ENCODE measurements at places on chromosomes 7 and 10. TPM values are rescaled to one million over a fixed set of nuclear protein-coding genes. Genes with fewer than 3 reads are reported as not detected.

- DNase-seq: no peak
These were observed 34.6 kb upstream of the PFKFB3 start for GRCh38 chr10:6168084-6168483.

GRCh38 chr7:82715344-82715743 lies 271.8 kb upstream of the CACNA2D1 start:
- DNase-seq: no peak

GRCh38 chr10:30494558-30494957 lies 60.6 kb downstream of the MAP3K8 start:
- no peak for DNase-seq

DNA sequence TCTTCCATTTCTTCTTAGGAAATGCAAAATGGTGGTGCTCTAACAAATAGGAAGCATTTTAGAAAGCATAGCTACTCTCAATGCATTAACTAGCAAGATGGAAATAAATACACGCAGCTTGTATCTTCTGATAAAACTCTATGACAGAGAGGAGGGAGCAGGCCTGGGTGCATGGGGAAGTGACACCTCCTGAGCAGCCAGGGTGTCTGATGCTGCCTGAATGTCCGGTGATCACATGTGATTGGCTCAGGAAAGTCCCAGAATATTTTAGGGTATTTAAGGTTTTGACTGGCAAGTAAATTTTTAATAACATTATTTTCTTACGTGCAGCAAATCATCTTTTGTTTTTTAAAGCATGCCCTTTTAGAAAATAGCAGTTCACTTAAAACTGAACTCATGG lies 261.0 kb upstream of the KLF6 start:
- DNase-seq: no peak

OR9A2 gene
- 2.6 TPM for total RNA-seq

DNA sequence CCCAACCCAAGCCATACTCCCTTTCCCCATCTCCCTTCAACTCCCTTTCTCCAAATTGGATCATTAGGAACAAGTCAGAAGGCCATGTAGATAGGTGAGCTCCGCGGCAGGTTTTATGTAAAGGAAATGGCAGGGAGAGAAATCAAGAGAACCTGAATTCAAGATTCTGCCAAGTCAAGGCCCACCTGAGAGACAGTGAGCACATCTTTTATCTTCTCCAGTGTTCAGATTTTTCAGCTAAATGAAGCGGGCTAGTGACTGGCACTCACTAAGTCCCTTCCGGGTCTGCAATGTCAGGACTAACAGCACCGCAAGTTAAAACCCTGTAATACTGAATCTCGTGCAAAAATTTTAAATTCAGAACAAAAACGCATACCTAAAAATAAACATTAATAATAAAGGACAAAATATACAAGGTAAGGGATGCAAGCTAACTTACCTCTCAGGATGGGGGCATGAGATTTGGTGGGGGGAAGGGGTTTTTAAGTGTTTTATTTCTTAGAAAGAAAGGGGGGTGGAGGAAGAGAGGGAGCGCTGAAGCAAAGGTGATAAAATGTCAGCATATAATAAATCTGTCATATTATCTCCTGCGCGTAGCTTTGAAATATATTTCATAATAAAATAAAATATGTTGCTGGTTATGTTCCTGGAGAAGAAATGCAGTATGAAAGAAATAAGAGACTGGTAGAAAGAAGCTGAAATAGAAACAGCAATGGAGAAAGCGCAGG lies 17.6 kb downstream of the TCAF1 start:
- DNase-seq: no peak

GRCh38 chr10:118811675-118812392 lies 57.1 kb upstream of the CACUL1 start:
- DNase-seq: no peak

DNA sequence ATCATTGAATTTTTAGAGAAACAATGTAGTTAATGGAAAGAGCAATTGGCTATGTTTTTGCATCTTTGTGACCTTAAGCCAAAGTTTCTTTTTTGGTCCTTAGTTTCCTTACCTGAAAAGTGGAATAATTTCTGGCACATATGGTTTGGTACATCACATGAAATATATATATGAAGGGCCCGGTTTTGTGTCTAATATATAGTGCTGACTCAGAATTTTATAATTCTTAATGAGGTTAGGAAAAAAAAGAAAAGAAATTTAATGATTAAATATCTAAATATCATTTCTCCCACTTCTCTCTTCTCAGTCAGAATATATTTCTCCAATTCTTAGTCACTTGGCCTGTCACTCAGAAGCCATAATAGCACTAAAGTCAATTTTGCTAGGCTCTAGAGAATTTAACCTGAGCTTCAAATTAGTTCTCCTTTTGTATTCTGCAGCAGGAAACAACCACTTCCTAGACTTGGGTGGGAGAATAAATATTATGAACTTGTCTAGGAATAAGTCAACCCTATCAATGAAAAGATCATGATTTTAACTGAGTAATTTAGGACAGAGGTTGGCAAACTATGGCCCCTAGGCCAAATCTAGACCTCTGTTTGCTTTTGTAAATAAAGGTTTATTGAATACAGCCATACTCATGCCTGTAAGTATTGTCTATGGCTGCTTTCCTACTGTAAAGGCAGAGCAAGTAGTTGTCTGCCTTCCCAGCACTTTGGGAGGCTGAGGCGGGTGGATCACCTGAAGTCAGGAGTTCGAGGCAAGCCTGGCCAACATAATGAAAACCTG lies 34.6 kb downstream of the PPP1R9A start:
- DNase-seq: no peak

DNA sequence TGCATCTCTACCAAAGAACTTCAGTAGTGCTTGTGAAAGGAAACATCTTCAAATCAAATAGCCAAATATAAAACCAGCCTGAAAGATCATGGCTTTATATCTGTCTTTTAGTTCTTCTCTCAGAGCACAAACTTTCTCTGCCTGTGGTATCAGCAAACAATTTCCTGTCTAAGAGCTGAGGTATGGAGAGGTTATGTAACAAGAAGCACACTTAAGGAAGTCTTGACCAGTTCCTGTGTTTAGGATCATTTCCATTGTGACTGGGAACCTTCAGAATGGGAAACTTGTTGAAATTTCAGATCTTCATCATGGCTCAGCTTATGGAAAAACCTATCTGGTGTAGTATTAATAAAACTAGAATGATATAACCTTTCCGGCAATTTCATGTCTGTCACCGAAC lies 148.8 kb downstream of the MBL2 start:
- no peak for DNase-seq

LRRN3 gene
- total RNA-seq: 108 TPM

DNA sequence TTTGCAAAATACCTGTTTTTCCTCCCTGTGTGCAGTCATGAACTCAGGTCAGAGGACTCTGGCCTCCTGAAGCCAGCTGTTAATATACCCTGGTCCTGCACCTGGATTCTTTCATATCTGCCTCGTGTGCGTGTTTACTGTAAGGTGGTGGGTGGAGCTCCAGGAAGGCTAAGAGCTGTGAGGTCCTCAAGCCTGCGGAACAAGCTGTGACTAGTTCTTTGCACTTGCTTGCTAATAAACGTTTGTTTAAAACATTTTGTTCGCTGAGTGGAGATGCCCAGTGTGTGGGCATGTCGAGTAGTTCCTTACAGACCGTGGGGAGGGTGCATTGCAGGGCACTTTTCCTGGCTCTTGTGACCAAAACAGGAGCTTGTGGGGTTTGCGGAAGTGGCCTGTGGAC lies 139.0 kb downstream of the DOCK1 start:
- no peak for DNase-seq

SFMBT2 gene
- 51.0 TPM for total RNA-seq

- DNase-seq: no peak
These were observed 153.9 kb upstream of the PFKP start for GRCh38 chr10:2913474-2913873.

PAX4 gene
- not detected for total RNA-seq

- DNase-seq: no peak
These were observed 122.8 kb downstream of the GALNT17 start for GRCh38 chr7:71254751-71255150.

- DNase-seq: no peak
These were observed 59.3 kb downstream of the ARHGAP22 start for GRCh38 chr10:48545462-48546145.

GRCh38 chr10:49194212-49194920 lies 6.2 kb upstream of the TMEM273 start:
- DNase-seq: no peak

DNA sequence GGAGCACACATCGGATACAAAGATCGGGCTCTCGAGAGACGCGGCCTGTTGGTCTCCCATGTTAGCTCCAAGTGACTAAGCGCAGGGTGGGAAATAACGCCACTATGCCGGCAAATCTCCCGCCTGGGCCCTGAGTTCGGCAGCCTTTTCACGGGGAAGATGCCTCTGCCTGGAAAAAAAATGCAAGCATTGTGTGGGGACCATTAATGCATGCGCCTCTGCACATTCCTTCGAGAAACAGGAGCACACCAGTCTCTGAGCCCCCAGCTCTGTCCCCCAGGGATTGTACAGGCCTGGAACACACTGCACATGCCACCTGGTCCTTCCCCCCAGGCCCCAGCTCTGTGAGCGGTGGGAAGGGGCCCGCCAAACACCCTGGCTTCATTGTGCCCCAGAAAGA lies 44.1 kb downstream of the FBXW4 start:
- no peak for DNase-seq

GHRHR gene
- 4.3 TPM for total RNA-seq

UNCX gene
- 15.5 TPM for total RNA-seq

GRCh38 chr10:33160151-33160550 lies 174.3 kb downstream of the NRP1 start:
- no peak for DNase-seq

GRCh38 chr10:28984431-28984830 lies 304.4 kb upstream of the LYZL1 start:
- no peak for DNase-seq

NEUROD6 gene
- total RNA-seq: 35.3 TPM

MCM10 gene
- 6.4 TPM for total RNA-seq

DNA sequence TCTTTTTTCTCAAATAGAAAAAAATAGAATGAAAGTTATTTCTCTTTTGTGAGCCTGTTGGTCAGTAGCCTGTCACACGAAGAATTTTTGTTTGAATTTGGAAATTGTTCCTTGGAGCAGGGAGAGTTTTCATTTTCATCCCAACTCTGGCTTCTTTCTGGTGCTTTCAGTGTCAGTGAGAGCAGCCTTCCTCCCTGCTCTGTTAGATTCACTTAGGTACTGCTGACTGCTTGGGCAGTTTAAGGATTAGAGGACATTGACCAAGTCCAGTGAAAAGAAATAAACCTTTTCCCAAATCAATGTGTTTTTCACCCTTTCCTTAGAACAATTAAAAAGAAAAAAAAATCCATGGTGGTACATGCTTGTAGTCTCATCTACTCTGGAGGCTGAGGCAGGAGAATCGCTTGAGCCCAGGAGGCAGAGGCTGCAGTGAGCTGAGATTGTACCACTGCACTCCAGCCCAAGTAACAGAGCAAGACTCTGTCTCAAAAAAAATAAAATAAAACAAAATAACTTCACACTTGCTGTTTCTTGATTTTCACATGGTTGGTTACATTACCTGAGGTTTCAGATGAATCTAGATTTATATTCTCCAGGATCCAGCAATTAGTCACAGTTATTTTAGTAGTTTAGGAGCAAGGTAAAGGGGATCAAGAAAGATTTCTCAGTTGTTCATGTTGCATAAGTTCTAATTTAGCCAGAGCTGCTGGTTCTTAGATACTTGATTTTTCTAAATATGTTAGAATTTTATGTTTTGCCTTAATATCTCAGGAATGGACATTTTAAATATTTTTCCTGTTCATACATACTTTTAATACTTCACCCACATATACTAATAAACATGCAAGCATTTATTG lies 63.1 kb downstream of the ZNRF2 start:
- no peak for DNase-seq

DNA sequence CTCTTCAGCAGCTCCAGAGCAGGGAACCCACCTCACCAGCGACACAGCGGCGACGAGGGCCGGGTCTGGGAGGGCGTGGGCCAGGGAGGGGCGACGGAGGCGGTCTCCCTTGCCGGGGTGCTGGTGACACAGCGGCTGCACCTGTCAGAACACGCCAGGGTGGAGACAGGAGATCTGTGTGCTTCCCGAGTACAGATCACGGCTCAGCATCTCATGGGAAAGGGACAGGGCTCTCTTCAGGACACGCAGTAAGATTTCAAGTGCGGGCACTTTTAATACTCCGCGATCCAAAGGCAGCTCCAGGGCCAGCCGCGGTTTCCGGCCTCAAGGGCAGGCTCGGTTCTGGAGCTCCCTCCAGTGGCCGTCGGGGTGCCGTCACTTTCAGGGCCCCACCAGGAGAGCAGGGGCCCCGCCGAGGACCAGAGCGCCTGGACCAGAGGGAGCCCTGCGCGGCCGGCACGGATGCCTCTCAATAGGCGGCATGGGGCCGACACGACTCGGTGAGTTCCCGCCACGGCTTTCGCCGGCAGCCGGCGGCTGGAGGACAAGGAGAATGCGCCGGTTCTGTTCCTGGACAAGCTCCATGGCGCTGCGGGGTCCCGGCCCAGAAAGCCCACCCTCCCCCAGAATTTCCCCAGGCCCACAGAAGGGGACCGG lies 21.4 kb downstream of the GPR146 start:
- peak; percentile 89 for DNase-seq

DNA sequence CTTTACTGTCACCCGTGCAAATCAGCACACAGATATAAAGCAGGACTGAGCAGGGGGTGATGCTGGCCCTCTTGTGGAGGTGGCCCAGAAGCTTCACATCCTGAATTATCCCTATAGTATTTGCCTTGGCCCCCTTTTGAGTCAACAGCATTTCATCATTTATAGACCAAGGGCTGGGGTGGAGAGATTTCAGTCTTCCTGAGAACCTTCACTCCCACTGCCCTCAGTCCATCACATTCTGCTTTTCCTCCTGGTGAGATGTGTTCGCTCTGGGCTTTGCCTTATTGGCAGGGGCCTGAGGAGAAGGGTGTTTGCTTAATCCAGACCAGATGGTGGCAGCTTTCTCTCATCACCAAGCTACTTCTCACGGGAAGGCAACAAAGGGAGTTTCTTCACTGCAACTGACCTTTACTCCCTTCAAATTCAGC lies 47.7 kb downstream of the NOC3L start:
- no peak for DNase-seq

DNA sequence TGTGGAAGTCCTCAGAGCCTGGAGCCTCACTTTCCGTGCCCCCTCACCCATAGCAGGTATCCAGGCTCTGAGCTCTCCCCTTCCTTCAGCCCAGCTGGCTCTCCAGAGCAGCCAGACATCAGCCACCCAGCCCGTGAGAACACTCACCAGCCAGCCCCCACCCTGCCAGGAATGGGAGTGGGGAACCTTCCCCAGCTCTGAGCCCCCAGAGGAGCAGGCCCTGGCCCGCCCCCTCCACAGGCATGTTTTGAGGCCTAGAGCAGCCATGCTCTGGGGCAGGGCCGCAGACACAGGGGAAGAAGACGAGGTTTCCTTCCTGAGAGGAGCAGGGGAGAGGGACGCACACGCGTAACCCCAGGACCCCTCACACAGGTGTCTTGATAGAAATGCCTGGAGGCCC lies 70.0 kb upstream of the COL13A1 start:
- DNase-seq: no peak

GRCh38 chr7:2983586-2983985 lies 60.1 kb downstream of the CARD11 start:
- DNase-seq: no peak

GRCh38 chr10:82256275-82256674 lies 381.3 kb downstream of the NRG3 start:
- no peak for DNase-seq

- DNase-seq: no peak
These were observed 138.9 kb downstream of the FRMD4A start for GRCh38 chr10:14191871-14192270.
